ENCODE measurements at places on chromosomes 1 and 21.

- DNase-seq = no peak
Observed at GRCh38 chr1:9435854-9436640, 103.2 kb upstream of the SLC25A33 start.

GRCh38 chr1:25598879-25599278 lies 17.7 kb upstream of the MAN1C1 start:
- DNase-seq = no peak

DNA sequence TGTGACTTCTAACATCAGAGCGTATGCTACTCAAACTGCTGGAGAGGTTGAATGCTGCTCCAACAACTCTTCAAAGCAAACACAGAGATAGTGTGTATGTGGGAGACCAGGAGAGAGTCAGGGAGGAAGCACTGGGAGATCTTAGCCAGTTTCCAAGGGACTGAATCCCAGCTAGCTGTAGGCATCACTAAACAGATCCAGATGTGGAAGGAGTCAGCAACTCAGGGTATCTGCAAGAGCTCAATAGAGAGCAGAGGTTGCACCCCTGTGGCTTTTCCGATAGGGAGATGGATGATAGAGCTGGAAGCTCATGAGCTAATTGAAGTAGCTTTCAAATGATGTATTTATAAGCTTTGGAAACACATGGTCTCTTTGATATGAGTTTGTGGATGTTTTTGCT lies 168.9 kb upstream of the HOOK1 start:
- DNase-seq = no peak

DNA sequence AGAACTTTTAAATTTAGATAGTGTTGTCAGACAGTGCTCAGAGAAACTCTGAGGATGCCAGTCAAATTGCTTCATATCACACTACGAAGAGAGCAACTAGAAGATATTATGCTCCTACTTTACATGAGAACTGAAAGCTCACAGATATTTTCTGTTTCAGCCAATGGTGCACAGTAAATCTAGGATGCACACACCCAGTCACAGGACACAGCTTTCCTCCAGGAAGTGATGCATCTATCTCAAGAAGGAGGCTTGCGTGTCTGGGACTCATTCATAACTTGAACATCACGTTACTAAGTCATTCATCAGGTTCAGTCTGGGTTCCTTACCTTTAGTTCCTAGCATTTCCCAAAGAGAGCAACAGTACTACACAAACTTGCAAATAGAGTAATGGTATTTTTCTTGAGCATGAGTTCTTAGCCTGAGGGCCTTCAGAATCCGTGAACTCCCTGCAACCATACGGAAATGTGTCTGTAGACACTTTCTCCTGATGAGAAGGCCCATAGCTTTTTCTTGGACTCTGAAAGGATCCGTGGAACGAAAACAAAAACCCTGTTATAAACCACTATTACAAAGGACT lies 12.2 kb downstream of the ZNF697 start:
- DNase-seq = no peak

DNA sequence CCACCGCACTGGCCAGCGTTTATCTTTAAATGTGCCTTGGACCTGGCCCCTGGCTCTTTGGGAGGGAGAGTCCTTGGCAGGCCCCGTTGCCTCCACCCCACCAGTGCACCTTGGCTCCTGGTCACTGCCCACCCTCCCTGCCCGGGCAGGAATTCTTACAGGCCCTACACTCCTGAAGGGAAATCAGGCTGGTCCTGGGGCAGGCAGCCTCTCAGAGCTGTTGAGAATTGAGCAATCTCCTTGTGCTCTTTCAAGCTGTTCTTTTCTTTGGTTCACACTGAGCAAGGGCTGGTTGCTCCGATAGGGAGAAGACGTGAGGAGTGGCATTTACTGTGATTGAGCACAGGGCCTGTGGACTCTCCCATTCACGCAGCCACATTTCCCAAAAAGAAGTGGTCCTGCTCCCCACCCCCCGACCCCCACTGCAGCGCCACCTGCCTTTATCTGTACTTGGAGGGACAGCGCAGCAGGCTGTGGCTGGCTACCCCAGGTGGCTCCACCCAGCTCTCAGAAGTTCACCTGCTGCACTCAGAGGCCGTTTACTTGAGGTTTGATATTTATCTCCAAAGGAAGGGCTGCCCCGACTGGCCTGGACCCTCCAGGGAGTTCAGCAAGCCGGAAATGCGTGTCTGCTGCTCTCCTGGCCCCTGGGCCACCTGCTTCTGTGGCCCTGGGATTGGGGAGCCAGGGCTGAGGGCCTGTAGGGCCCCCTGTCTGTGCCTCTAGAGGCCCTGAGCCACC lies 47.8 kb downstream of the SKI start:
- no peak for DNase-seq

DNA sequence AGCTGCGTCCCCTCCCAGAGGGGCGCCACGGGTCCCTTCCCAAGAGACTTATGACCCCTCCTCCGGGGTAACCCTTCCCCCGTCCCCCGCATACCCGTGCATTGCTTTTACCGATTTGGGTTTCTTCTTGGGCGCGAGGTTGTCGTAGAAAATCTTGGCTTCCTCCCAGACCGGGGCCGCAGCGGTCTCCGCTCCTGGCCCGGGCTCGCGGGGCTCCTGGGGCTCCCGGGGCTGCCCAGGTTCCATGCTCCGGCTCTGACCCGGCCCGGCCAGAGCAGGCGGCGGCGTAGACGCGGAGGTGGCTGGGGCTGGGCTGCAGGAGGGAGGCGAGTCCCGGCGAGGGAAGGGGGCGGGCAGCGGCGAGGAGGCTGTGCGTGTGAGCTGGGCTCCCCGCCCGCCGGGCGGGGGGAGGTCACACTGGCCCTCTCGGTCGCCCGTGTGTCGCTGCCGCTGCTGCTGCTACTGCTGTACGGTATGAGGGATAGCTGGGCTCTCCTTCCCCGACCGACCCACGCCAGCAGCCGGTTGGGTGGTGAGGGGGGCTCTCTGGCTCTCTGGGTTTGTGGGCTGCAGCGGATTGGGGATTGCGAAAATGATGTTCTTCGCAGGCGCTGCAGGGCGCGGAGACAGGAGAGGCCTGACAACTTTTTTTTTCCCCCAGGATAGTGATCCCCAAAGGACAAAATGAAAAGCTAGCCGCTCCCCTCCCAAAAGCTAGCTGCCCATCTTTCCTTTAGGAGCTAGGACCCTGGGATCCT lies at the start of gene NT5C1A:
Gene NT5C1A (minus strand): TSS at position 315 of the 758 bp plus-strand sequence. CDS start 69 bp downstream, at position 246.
- DNase-seq = no peak
